ENCODE measurements at places on chromosomes 7 and 10.

DNA sequence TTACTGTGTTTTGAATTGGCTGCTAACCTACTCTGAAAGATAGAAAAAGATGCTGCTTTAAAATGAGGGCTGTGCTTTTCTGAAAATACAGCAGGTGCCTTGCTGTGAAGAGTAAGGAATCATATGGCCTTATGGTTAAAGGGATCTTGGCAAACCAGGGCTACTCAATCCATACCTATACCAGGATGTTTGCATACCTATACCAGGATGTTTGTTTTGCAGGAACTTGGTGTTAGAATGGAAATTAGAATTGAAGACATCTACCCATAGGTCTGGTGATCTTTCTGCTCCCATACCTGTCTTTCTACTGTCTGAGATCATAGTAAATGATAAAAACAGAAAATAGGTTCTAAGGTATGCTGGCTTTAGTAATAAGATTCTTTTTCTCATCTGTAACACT, 200.2 kb upstream of the C7orf33 start:
- no peak for DNase-seq

DNA sequence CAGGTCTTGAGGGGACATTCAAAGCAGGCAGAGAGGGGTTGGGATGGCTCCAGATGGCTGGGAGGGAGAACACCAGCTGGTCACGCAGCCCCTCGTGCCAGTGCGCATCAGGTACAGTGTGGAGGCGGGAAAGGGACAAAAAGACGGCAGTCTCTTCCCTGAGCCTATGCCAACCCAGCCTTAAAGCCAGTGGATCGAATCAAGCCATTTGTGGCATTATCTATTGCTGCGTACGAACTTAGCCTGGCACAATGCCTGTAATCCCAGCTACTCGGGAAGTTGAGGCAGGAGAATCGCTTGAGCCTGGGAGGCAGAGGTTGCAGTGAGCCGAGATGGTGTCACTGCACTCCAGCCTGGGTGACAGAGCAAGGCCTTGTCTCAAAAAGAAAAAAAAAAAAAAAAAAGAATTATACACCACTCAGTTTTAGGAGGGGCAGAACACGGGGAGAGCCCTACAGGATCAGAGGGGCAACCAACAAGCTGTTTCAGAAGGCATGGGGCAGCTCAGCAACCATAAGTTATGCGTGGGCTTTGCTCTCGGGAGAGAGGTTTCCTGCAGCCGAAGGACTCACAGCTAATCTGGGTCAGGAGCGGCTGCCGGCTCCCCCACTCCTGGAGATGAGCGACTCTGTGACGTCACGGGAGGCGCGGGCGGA, 356 bp upstream of the NDUFB2 start:
- DNase-seq = no peak

GRCh38 chr7:73577627-73578341, 595 bp downstream of the TBL2 start:
- DNase-seq = no peak

GRCh38 chr7:1151156-1151555, 8.8 kb downstream of the ZFAND2A start:
- no peak for DNase-seq

- no peak for DNase-seq
Observed at GRCh38 chr10:48316236-48316635, 9.8 kb downstream of the MAPK8 start.

- no peak for DNase-seq
Observed at GRCh38 chr10:73644767-73645166, 3.5 kb upstream of the MYOZ1 start.

GRCh38 chr10:27065084-27065483, 35.2 kb downstream of the ANKRD26 start:
- DNase-seq = no peak

- no peak for DNase-seq
Observed at GRCh38 chr10:61547297-61547696, 94.1 kb upstream of the TMEM26 start.

- no peak for DNase-seq
Observed at GRCh38 chr10:109961174-109962001, 38.1 kb upstream of the XPNPEP1 start.

DNA sequence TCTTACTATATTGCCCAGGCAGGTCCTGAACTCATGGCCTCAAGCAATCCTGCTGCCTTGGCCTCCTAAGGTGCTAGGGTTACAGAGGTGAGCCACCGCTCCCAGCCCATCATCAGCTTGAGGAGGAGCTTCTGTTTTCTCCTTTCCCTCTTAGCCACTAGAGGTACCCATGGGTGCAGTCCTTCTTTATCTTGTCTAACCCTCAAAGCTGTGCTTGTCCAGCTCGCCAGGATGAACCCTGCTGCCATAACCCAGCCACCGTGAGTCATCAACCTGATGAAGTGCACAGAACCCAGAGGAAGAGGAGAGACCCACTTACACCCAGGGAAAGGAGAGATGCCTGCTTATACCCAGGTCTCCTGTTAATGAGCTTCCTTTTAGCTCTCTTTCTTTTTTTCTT, 133.4 kb downstream of the CUL2 start:
- DNase-seq = no peak

Data from NT2/D1 (cell line).